ENCODE measurements at places on chromosomes 7 and 10.

DNA sequence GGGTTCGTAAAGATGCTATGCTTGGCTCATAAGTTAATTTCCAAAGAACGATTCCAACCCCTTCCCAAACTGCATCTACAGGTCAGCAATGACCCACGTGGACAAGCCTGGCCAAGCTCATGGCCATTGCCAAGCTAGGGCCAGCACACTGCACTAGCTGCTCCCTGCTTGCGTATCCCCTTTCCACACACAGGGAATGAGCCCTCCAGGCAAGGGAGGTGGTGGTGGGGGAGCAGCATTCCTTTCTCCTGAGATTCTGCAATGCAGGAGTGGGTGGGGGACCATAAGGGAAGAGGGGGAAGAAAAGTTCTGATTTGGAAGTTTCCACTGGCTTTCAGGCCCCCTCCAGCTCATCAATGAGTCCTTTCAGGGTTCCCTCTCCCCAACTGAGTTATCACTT is 56.0 kb downstream of the SH3PXD2A start:
- DNase-seq, result no peak

DNA sequence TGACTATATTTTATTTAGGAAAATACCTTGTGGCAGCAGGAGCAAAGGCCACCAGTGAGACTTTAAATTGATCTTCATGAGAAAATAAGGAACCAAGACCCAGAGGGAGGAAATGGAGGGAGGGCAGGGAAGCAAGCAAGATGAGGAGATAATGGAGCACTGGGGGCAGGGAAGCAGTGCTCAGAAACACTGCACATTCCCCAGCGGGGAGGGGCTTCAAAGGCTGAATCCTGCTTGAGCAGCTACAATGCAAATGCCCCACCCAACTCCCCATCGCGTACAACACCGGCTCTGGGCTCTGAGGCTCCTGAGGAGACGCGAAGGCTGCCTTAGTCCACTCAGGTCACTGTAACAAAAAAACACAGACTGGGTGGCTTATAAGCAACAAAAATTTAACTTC is 503.8 kb downstream of the GRID1 start:
- DNase-seq, result no peak

DNA sequence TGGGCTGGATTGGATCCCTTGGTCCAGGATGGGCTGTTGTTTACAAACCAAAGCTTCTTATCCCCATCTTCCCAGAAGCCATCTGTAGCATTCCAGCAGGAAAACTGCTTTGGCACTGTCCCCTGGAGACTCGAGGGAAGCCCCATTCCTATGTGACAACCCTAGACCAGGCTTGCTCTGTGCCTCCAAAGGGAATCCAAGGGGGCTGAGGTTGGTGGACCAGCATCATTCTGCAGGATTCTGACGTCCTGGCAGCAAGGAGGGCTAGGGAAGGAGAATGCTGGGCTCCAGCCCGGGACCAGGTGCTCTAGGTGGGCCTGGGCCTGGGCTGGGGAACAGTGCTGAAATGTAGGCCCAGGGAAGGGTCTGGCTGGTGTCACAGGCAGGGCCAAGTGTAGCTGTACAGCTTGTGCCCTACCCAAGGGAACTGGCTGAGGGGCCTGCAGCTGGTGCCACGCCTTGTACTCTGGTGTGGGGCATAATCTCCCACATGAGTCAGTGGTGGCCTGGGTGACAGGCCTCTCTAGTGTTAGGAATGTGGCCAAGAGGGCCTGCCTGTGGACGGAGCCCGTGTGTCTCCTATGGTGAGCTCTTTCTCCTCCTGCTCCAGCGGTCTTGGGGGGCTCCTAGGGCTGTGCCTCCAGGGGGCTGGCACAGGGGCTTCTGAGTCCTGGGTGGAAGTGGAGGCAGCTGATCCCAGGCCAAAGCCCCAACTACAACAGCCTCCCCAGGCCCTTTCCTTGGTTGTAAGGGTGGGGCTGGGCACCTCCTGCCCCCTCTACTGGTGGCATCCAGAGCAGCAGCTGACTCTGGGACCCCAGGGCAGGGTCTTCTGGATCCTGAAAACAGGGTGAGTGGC is 25.2 kb downstream of the TRIM8 start:
- no peak for DNase-seq

DNA sequence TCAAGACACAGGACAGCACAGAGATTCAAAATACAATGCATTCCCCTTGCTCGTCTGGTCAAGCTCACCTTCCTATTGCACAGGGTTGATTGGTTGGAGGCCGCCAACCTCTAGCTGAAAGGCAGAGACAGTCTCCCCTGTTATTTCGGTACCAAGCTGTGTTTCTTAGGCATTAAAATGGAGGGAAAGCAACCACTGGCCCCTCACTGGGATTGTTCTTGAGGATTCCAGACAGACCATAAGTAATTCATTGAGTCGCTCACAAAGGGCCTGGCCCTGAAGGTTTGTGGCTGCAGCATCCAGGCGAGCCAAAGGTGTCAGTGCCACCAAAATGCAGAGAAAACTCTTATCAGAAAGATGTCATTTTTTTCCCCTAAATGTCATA is 81.2 kb downstream of the PARP12 start:
- no peak for DNase-seq

GRCh38 chr7:128795129-128795528 is 3.4 kb downstream of the CCDC136 start:
- no peak for DNase-seq

DNA sequence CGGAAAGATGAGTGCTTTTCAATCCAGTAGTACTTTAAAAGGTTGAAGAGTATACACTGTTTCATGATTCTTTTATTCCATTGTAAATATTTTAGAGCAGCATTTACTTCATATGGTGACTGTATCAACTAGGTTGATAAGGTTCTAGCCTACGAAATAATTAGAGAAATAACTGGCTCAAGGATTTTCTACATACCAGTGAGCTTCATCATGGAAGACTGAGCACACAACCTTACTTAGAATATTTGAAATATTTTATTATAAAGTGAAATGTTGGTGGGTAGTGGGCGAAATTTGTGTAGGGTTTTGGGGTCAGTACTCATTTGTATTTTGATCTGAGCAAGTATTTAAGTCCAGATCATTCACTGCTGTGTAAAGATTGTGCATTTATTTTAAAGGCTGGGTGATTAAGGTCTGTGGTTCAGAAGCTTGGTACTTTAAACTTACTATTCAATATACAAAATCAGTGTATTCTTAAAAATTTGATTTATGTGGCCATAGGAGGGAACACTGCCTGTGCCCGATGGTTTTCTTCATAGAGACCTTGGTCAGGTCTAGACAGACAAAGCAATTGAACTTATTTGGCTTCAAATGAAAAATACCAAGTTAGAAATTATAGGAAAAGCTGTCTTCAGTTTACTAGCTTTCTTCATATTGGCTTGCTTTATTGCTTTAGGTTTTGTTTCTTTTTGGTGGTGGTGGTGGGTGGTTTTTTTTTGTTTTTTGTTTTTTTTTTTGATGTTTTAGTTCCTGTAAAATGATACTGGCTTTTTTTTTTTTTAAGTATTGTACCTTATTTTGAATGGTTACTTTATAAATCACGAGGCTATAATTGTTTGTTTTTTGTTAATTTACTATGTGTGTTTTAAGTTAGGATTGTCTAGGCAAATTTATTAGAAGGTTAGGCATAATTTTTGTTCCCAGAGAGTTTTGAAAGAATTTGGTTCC is 3.0 kb downstream of the KMT2E start:
- DNase-seq, result no peak

GRCh38 chr10:133199488-133199885 is 30.5 kb upstream of the UTF1 start:
- DNase-seq, result no peak

GRCh38 chr10:42630537-42631134 is 7.7 kb downstream of the ZNF33B start:
- no peak for DNase-seq

Measured in stimulated activated CD8-positive, alpha-beta memory T cell treated with anti-CD3 and anti-CD28 coated beads, Interleukin-2, amount 100 ng/mL, for 48 hours (primary cell).